Hematopoietic multipotent progenitor cell treated with erythropoietin and hydrocortisone succinate and interleukin-3 and kit ligand, for 15 days (in vitro differentiated cells): ENCODE measurements at places on chromosomes 2 and 18.

DNA sequence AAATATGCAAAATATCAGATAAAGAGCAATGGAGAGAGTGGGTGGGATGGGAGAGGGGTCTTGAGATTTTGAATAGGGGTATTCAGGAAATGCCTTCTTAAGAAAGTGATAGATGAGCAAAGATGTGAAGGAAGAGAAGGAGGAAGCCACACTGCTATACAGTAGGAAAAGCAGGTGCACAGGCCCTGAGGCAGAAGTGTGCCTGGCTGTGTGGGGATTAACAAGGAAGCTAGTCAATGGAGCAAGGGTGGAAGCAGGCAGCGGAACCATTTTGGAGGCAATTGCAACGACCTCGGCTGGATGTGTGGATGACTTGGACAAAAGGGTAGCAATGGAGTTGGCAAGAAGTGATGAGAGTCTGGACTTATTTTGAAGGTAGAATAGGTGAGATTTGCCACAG, 11.0 kb upstream of the CNGA3 start:
- no peak for DNase-seq

DNA sequence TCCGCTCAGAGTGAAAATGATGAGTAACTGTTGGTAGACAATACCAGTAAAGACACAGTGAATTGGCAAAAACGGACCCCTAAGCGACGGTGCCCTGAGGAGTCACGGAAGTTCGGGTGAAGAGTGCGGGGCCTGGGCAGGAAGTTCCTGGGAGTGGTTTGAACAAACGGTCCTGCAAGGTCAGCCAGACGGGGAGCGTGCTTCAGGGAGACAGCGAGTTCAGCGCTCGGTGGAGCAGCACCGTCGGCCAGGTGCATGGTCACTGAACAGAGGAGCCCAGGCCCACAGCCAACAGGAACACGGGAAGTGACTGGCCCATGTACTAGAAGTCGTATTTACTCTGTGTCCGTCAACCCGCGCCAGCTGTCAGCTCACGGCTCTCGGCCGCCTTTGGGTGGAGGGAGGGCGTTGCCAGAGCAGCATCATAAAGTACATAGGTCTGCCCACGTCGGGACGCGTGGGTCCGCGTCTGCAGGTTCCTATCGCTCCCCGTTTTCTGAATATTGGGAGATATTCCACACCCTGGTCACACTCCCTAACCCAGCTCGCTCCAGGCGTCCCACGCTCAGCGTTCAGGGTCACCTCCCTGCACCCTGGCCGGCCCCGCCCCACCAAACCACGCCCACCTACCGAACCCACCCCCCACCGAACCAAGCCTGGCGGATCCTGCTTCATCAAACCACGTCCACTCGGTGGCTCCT, 75.6 kb upstream of the UXS1 start:
- DNase-seq, result no peak

- no peak for DNase-seq
Observed at GRCh38 chr2:160679686-160680085, 186.1 kb upstream of the RBMS1 start.

GRCh38 chr18:48074929-48075706, 144.7 kb upstream of the SMAD2 start:
- DNase-seq, result no peak

GRCh38 chr2:179311101-179311500, 46.5 kb upstream of the SESTD1 start:
- no peak for DNase-seq

- no peak for DNase-seq
Observed at GRCh38 chr18:34600158-34600557, 109.9 kb upstream of the DTNA start.

DNA sequence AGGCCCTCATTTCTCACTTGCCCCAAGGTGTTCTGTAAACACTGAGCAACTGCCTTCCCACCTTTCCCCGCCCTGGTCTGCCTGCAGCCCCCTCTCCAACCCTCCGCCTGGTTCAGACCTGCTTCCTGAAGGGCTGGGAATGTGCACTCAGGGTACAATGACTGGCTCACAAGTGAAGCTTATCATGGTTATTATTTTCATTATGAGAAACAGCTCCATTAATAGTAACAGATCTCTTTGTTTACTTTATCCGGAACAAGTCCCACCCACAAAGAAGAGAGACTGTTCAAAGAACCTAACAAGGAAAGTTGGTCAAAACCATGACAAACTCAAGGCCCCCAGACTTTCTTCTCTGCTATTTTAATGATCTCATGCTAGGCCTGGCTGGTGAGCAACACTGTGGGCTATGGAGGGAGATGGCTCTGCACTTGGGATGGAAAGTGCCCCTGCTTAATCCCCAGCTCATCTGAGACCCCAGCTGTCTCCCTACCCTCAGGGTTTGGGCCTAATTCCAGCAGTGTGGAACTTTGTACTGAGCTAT, 36.7 kb downstream of the ARHGAP25 start:
- DNase-seq, result no peak
